ENCODE measurements at places on chromosomes 7 and 10.
A peak's percentile ranks its signal among the peaks of the same experiment; 100 is the strongest.

DNA sequence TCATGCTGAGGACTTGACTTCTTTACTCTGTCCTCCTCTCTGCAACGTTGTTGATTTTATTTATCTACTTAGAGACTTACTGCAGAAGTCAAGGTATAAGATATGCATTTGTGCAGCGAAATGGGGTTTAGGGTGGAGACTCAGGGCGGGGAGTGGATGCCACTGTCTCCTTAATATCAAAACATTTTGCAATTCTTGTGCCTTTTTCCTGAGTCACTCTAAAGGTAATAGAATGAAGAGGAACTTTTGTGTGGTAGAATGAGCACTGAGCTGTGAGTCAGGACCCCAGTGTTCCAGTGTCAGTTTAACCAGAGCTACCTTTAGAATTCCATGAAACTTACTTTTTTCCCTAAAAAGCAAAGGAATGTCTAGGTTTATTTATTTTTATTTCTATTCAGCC lies 78.2 kb downstream of the VTI1A start:
- no peak for DNase-seq

DNA sequence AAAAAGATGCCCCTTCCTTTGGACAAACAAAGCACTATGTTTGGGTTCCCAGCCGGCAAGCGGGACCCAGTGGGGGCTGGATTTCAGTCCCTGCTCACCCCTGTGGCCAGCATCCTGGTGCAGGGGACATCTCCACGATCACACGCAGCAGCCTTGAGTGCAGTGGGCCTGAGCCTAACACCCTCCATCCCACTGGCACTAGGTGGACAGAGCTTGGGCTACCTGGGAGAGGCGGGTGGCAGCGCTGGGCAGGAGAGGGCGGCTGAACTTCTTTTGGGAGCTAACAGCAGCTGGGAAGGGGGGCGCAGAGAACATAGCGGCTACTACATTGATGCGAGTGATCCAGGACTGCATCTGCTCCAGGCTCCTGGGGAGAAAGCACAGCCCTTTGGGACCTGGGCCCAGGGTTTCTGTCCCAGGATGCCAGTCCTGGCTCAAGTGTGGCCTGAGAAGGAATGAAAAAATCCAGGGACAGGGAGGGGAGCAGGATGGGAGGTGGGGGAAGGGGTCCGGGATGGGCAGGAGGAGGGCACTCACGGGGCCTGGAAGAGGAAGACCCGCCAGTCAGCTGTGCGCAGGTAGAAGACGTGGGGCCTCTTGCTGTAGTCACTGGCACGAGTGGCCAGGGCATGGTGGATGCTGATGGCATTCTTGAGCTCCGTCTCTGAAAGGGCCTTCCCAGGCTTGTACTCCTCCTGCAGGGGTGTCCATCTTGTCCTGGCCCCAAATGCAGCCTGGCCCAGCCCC lies 9.0 kb downstream of the NFKB2 start:
- DNase-seq, result no peak

DNA sequence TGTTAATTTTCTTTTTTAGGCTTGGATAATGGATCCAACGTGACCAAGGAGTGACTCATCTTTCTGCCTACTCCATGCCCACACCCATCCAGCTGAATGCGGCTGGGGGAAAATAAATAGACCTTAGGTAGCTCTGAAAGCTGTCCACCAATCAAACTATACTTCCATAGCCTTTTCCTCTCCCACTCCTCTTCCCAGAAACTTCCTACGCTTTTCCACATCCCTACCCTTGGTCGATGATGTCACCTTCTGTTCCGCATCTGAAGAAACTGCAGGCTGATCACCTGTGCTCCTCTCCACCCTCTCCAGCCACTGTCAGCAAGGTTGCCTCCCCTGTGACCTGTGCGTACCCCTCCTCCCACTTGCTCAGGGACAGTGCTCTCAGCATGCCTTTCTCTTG lies 359.8 kb upstream of the KLF6 start:
- no peak for DNase-seq

- no peak for DNase-seq
Measured at GRCh38 chr7:25055520-25056220, 69.4 kb downstream of the CYCS start.

GRCh38 chr7:154879629-154880028 lies 123.3 kb downstream of the PAXIP1 start:
- DNase-seq, result no peak

DNA sequence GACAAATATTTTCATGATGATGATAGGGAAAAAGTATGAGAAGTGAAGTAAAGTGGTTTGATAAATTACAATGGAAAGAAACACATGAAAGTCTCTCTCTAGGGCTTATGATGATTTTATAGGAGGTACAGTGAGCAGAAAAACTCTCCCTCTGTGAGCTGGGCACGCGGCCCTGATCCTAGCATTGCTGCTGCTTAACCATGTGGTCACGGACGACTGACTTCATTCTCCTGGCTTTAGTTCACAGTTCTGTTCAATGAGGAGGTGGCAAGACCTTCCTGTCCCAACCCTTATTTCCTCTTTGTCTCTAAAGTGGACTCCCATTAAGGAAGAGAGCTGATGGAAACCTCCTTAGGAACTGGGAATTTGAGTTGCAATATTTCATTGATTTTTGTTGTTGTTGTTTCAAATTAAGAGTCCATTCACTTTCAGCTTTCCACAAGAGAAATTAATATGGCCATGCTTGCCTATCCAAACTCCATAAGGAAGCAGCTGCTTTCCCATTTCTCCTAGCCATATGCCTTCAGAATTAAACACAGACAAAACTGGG lies 8.2 kb upstream of the PON3 start:
- DNase-seq, result peak; percentile 10

DNA sequence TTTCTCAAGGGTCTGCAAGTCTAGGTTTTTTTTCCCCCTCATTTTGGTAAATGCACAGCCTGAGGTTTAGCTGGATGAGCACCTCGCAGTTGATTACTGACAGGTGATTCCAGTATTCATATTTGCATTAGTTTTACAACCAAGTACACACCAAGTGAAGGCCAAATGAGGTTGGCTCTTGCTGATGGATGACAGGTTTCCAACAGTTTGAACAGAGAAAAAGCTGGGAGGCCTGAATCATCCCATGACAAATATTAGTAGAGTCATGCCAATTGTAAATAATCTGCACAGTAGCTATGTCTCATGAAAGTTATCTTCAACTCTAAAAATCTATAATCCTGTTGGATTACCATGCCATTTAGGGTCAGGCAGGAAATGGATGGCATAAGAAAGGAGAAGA lies 399.8 kb downstream of the HTR7 start:
- DNase-seq, result no peak

DNA sequence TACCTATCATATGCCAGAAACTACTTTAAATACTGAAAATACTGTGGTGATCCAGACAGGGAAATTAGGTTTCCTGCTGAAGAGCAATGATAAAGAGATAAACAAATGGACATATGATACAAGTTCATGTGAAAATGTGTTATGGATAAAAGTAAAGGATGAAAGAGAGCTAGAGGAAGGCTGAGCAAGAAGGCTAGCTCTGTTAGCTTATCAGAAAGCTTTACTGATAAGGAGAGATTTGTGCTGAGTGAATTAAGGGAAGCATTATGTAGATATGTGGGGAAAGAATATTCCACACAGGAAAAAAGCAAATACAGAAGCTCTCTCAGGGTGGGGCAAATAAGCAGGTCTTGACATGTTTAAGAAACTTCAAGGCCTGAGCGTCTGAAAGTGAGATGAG lies 308.4 kb downstream of the HDAC9 start:
- DNase-seq, result no peak

DNA sequence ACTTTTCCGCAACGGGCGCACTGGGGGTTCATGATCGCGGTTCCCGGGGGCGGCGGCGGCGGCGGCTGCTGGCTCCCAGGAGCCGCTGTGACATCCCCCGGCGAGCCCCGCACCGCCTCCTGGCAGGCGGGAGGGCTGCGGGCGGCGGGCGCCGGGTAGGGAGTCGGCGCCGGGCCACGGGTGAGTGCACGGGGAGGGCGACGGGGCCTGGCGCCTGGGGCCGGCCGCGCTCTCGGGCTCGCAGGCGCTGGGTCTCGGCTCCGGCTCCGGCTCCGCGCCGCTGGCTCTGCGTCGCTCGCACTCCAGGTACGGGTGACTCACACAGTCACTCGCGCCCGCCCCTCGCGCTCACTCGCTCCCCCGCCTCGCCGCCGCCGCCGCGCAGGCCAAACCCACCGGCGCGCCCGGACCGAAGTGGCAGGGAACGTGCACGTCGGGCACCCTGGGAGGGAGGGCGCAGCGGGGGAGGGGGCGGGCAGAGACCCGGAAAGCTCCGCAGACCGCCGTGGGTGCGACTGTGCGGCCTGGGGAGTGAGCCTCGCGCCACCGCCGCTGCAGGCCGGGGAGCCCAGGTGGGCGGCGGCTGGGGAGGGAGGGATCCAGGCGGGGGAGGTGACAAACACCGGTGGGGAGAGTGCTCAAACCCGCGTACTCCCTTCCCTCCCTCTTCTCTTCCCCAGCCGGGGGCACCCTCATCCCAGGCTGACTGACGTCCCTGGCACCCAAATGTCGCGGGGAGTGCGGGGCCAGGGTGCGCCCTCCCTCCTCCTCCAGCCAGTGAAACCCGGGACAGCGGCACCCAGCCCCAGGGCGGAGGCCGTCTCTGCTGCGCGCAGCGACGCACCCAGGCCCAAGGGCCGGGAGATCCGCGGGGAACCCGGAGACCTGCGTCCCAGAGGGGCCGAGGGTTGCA lies 276.9 kb upstream of the NEBL start:
- DNase-seq, result no peak

DNA sequence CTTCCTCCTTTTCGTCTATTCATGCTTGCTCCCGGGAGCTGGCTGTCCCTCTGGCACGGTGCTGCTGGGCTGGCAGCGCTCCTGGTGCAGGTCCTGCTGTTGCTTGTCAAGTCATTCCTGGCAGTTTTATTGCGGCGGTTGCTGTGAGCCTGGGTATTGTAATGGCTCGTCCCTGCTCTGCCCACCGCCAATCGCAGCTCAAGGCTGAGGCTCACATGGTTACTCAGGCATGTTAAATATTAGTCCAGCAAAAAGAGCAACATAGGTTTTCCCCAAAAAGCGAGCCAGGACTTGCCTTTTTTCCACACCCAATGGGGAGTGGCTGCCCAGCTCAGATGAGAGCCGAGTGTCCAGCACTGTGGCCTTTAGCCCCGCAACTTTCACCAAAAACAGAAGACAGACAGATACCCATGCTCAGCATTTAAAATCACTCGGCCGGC lies 492.9 kb upstream of the FOXK1 start:
- peak; percentile 21 for DNase-seq

- peak; percentile 79 for DNase-seq
Measured at GRCh38 chr10:58625070-58625469, 112.4 kb downstream of the BICC1 start.

- DNase-seq, result peak; percentile 93
Measured at GRCh38 chr10:119849031-119849789, 23.4 kb downstream of the MCMBP start.

- no peak for DNase-seq
Measured at GRCh38 chr7:117074378-117074777, 121.1 kb downstream of the ST7 start.

- no peak for DNase-seq
Measured at GRCh38 chr10:43360086-43360485, 11.3 kb upstream of the FXYD4 start.

DNA sequence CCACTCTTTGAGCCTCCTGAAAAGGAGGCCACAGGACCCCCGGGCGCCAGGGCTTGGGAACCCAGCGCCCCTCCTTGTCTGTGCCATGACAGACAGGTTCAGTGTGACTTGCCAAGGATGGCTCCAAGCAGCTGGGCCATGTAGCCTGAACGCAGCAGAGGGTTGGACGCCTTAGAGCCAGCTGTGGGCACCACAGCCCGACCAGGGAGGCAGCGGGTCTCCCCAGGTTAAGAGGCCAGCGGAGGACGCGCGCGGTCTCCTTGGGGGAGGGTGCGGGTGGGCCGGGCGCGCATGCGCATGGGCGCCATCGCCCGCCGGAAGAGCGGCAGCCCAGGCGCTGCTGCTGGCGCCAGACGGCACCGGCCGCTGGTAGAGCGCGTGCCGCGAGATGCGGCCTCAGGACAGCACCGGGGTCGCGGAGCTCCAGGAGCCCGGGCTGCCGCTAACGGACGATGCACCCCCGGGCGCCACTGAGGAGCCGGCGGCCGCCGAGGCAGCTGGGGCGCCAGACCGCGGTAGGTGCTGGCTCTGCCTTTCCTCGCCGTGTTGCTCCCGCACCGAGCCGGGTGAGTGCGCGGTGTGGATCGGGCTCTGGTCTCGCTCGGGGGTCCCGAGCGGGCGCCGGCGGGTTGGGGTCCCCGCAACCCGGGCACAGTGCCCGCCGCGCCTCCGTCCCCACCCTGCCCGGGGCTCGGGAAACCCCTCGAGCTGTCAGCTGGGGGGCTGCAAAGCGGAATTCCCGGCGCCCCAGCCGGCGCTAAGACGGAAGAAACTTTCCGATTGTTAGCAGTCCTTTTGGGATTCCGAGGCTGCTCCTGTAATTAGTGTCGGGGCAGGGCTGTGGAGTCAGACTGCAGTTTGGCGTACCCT lies at the start of gene SLC35G1:
SLC35G1 (plus strand) TSS at position 333 of the 870 bp plus-strand sequence; CDS start at position 389, 56 bp downstream.
- DNase-seq, result peak; percentile 45

DNA sequence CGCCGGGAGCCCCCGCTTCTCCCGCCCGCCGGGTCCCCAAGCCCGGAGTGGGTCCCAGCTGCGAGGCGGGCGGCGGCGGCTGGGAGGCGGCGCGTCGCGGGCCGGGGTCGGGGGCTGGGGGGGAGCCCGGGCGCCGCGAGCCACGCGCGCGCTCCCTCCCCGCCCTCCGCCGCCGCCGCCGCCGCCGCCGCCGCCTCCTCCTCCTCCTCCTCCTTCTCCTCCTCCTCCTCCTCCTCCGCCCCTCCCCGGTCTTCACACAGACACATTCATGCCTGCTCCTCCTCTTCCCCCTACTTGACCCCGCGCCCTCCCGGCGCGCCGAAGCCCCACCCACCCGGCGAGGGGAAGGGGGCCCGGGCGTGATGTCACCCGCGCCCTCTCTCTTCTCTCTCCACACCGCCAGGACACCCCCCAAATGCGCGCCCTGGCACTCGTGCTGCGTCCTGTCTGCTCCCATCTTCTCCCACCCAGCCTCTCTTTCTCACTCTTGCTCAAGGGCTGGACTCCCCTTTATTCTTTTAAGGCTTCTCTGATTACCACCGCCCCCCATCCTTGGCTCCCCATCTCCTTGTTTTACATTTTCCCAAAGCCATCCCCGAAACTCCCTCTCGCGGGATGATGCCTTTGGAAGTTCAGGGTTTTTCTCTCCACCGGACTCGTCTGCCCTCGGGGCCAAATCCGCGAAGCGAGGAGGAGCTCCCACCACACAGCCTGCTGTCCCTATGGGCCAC lies 967 bp upstream of the GLI3 start:
- peak; percentile 84 for DNase-seq

- DNase-seq, result peak; percentile 57
Measured at GRCh38 chr10:117226813-117227451, 14.0 kb upstream of the SLC18A2 start.

DNA sequence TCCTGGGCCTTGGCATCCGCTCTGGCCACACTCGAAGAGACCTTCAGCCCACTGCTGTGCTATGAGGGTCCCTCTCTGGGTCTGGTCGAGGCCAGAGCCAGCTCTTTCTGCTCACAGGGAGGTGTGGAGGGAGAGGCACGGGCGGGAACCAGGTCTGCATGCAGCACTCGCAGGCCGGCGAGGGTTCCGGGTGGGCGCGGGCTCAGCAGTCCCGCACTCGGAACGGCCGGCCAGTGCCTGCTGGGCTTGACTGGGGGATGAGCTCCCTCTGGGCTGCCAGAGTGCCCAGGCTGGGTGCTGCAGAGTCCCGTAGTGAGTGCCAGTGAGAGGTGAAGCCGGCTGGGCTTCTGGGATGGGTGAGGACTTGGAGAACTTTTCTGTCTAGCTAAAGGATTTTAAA lies 882.7 kb downstream of the XPNPEP1 start:
- DNase-seq, result no peak
